ENCODE measurements at places on chromosomes 16 and 17.

- DNase-seq: no peak
These were observed 7.3 kb upstream of the GAS7 start for GRCh38 chr17:10205549-10206185.

- DNase-seq: no peak
These were observed 13.4 kb downstream of the PDK2 start for GRCh38 chr17:50108556-50108955.

DNA sequence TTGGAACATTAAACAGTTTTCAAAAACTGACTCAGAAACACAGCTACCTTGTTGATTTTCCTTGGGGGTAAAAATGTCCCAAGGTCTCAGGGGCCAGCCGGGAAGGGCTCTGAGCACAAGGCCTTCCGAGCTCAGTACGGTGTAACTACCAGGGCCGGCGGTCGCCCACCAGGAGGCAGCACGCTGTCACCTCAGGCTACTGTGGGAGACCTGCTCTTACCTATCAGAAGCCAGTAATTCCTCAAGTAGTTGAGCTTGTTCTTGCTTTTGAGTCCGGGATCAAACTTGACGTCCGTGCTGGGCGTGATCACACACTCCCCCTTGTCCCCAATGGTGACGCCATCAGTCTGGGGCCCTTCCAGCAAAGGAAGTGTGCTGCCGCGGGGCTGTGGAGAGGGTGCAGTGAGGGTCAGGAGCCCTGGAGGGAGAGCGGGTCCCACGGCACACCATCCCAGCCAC, 43.4 kb upstream of the ICAM2 start:
- peak; percentile 50 for DNase-seq

DNA sequence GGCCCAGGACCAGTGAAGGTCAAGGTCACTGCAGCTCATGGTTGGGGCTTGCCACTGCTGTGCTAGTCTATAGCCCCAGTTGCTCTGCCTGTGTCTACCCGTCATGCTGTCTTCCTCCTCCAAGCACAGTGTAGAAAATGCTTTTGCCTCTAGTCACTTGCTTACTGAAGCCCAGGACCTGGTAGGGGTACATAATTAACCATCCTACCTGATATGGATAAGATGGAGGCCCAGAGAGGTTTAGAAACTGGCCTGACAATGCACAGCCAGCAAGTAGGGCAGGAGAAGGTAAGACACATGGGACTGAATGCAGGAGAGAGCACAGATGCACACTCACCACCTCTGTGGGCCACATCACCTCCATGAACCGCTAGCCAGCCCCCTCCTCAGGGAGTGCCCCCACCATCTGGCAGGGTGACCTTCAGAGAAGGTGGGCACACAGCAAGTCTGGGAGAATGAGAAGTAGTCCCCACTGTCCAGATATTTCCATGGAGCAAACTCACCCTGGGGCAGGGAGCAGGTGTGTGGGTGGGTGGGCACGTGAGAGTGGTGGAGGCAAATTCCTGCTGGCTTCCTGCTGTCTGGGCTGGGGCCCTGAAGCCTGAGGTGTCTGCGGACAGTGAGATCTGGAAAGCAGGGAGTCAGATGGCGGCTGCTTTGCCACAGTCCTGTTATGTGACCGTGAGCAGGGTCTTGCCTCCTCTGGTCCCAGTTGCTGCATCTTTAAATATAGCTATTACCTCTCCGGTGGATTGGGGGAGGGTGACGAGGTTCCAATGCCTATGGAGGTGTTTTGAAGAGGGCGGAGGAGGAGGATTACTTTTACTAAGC, 1.0 kb downstream of the CX3CL1 start:
- DNase-seq: no peak

DNA sequence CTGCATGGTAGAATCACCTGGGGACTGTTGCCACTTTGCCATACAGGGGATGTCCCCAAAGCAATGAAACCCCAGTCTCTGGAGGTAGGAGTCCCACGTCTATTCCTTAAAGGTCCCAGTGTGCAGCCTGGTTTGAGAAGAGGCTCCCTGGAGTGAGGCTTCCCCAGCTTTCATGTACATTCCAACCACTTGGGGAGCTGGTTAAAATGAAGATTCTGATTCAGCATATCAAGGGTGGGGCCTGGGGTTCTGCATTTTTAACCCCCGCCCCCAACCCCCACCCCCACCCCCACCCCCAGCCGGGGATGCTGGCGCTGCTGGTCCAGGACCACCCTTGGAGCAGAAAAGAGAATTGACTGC, 241.2 kb downstream of the FOXL1 start:
- no peak for DNase-seq

- no peak for DNase-seq
These were observed 2.5 kb upstream of the GINS3 start for GRCh38 chr16:58389724-58390123.

DNA sequence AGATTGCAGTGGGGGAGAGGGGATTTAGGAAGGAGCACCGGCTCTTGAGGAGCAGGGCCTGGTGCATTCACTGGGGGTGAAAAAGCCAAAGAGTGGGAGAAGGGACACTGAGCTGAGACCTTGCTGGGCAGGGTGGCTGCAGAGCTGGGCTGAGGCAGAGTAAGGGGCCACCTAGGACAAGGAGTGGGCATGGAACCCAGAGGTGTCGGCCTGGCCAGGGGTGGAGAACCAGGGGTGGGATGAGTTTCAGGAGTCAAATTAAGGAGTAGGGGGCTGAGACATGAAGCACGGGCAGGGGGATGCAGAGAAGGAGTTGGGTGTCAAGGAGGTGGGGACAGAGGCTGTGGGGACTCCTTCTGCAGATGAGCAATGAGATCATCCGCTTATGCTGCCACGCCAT, 20.1 kb downstream of the DNAH2 start:
- no peak for DNase-seq

DNA sequence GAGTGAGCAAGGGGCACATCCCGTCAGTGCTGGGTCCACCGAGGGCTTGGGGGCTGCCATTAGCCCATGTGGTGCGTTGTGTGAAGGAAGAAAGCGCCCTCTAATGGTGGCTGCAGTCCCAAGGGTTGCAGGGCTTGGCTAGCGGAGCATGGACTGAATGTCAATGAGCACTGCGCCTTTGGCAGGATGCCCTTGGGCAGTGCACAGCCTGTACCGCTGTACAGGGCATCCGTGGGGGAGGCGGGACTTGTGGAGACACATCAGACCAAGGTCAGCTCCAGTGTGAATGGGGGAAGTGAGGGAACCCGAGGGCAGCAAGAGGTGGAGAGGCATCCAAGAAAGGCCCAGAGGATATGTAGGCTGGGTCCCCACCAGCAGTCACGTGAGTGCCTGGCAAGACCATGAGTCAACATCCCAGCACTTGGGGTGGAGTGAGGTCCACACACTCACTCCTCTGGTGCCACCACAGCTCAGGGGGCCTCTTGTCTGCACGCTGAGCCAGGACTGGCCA, 75.5 kb upstream of the MED9 start:
- no peak for DNase-seq

DNA sequence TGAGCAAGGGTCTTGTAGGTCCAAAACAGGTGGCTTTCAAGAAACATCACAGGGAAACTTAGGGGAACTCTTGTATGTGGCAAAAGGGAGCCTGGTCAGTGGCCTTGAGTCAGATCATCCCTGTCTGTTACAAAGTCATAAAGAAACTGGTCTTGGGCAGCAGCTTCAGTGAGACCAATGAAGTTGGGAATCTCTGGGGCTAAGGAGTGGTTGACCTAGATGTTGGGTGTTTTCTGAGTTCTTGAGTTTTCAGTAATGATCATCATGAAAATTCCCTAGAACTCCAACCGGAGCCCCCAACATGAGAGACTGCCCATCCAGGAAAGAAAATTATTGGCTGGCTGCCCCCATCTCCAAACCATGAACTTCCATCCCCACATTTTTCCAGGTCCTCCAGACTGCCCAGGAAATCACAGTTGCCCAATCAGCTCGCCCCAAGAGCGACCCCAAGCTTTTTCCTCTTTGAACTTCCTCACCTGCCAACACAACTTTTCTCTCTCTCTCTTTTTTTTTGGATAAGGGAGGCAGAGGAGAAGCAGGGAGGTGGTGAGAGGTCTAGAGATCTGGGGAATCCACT, 3.9 kb downstream of the CCR7 start:
- no peak for DNase-seq

- DNase-seq: no peak
These were observed 5.7 kb upstream of the KCNJ12 start for GRCh38 chr17:21370430-21370829.

DNA sequence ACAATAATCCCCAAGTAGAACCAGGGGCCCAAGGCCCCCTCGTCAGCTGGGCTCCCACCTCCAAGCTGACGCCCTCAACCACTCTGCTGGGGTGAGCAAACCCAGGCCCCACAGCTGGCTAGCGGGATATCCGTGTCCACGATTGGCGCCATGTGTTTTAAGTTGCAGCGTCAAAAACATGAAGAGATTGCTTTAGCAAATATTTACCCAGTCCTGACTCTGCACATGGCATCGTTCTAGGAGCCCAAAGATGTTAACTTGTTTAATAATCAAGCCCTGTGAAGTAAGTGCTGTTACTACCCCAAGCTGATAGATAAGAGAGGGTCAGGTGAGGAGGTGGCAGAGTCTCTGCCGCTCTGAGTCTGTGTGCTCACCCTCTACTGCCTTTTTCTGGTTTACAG, 344 bp upstream of the SEPTIN12 start:
- DNase-seq: no peak

DNA sequence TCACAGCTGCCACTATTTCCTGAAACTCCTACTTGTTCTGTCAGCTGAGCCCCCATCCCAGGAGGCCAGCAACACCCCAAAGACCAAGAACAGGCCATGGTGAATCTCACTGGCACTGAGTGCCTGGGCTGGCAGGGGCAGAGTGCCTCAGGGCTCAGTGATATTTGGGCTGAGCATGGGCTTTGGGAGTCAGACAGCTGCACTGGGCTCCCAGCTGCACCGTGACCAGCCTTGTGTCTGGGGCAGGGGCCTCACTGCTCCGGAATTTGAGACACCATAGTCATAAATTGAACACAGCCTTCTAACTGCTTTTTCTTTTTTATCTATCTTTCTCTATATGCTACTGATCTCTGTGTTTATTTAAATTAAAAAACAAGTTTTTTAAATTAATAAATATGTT, 1744.2 kb downstream of the TP53TG3F start:
- no peak for DNase-seq

GRCh38 chr16:63882576-63882975, 1239.3 kb downstream of the CDH11 start:
- no peak for DNase-seq

Measured in T-helper 17 cell (primary cell).